ENCODE measurements at places on chromosomes 4 and X.

DNA sequence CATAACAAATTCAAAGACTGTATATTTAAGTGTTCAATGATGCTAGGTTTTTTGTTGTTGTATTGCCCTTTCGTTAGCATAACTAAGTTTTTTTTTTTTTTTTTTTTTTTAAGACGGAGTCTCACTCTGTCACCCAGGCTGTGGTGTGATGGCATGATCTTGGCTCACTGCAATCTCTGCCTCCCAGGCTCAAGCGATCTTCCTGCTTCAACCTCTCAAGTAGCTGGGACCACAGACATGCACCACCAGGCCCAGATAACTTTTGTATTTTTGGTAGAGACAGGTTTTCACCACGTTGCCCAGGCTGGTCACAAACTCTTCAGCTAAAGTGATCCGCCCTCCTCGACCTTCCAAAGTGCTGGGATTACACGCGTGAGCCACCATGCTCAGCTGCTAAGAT lies 7.0 kb downstream of the SH3BGRL start:
- no peak for DNase-seq

DNA sequence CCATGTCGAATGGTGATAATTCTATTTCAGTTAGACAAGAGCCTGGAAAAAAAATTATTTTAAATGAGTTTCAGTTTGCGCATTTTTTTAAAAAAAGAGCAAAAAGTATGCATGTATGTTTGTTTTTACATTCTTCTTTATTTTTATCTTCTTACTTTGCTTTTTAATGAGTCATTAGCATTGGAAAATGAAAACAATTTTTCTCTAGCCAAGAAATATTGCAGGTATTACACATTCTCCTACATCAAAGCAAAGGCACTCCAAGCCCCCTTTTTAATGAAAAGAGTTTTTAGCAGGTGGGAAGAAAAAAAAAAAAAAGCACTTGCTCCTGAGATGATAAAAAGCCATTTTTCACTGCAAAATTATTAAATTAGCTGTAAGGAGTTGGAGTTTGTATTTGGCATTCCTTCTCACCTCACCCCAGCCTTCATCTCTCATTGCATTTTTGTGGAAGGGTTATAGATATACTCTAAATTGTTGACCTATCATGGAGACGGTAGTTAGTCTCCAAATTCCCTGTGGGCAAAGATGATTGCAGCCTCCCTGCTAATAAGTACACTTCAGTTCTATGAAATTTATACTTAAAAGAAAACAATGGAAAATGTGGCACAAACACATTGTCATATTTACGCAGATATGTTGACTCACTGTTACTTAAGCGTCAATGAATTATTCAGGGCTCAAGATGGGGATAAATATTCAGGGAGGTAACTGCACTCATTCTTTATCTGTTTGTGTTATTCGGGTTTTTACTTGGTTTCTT lies 43.8 kb downstream of the PALLD start:
- DNase-seq = no peak

DNA sequence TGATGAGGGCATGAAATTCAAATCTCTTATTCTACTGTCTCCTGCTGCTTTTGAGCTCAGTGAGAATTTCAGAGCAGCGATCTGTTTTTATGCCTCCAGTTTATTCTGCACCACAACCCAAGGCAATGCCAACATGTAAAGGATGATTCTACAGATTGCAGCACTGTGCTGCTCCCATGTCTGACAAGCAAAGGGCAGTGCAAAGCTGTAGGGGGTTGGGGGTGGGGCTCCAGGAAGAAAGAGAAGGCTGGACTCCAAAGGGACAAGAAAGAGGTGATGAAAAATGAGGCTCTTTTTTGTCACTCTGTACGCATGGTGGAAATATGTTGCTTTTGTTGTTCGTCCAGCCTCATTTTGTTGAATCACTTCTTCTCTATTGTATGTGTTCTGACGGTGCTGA lies 254.6 kb downstream of the STIM2 start:
- no peak for DNase-seq

GRCh38 chrX:54534271-54534670 lies 4.3 kb downstream of the GNL3L start:
- no peak for DNase-seq

- DNase-seq = peak; percentile 11
These were observed 58.0 kb upstream of the FRMPD4 start for GRCh38 chrX:12080265-12080664.

DNA sequence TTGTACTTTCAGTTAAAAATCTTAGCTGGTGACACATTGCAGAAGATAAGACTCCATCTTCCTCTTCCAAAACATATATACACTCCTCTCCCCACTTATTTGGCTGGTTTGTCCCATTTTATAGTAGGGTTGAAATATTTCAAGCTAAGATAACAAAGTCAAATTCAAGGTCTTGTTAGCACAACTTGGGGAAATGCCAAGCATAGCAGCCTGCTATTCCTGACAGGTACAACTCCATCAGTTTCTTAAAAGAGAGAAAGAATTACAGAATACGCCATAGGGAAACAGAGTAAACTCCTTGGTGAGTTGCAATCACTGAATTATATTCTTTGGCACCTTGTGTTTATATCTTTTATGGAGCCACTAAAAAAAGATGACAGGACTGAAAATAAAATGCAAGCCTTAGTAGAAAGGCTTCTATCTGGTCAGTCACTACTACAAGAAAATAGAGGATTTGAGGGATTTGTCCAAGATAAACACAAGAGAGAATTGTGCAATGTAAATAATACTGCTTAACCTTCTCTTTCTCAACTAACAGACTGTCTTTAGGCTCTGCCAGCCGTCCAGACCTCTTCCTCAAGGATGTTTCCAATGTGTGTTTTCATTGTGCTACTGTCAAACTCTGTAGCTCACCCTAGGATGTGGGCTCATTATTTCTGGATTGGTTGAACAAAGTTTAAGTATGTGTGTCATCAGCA lies 170.3 kb downstream of the VEGFC start:
- DNase-seq = no peak

- no peak for DNase-seq
These were observed 83.1 kb upstream of the FTHL17 start for GRCh38 chrX:31154946-31155345.

DNA sequence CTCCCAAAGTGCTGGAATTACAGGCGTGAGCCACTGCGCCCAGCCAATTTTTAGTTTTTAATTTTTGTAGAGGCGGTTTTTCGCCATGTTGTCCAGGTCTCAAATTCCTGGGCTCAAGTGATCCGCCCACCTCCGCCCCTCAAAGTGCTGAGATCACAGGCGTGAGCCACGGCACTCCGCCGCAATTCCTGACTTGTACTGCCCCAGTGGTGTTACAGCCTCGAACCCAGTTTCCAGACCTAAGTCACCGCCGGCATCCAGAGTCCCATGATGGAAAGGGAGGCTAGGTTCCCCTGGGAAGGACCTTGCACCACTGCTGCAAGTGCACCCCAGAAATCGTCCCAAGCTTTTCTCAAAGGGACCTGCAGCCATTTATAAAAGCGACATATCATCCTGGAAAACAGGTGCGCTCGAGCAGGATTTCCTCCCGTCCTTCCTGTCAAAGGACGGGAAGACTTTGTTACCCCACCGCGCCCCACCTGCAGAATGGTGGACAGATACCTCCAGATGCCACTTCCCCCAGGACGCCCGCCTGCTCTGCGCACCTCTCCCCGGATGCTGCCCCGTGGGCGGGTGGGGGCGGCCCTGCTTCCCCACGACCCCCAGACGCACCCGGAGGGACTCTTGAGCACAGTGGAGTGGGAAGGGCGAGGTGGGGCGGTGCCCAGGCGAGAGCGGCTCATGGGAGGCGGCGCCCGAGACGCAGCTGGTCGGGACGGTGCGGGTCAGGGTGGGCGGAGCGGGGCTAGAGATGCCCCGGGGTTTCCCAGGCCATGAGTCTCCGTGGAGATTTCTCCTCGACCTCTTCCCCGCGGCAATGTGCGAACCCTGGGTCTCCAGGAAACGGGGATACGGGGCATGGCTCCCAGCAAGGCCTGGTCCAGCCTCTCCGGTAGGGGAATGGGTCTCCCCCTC lies 947 bp upstream of the RPL10 start:
- DNase-seq = peak; percentile 41

DNA sequence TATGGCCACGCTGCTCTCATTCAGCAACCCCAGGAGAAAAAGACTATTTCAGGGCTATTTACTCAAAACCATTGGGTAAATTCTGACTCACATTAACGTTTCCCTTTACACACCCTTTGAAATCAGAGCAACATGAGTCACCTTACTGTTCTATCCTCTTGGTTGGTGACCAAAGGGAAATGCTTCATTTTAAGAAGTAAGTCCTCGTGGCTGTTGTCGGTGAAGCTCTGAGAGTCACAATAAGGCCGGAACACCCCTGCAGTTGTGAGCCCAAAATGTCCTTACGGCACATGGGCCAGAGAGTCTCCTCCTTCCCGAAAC lies 56.3 kb upstream of the SPRY1 start:
- peak; percentile 43 for DNase-seq

GRCh38 chr4:150244600-150244999 lies 166.4 kb downstream of the DCLK2 start:
- DNase-seq = peak; percentile 55

DNA sequence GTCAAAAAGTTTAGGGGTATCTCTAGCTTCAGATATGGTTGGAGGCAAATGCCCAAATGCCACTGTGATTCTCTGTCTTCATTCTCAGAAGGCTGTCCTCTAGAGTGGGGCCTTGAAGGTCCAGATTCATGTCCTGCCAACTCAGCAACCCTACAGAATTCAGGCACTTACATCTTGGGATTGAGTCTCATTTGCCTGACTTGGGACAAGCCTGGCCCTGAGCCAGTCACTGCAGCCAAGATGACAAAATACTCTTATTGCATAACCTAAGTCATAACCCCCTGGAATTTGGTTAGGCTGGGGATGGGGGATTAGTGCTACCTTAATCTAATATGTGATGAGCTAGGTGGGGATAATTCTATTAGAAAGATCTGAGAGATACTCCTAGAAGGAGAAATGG lies 100.5 kb downstream of the AREG start:
- DNase-seq = peak; percentile 42

GRCh38 chrX:40383360-40383759 lies 197.4 kb upstream of the ATP6AP2 start:
- no peak for DNase-seq

DNA sequence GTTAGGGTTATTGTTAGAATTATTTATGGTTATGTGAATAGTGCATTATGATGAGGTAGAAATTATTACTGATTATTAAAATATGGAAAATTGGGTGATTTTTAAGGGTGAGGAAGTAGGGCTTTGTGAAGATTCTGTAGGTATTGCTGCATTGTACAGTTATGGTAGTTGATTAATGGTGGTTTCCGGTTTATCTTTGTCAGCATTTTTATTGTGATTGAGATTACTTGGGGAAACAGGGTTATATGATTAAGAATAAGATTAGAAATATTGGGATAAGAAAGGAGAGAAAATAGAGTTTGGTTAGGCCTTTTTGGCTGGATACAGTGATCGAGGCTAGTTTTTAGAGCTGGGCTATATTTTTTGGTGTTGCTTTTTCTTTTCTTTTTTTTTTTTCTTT lies 8.6 kb upstream of the IGBP1 start:
- no peak for DNase-seq

- DNase-seq = peak; percentile 98
These were observed 44.6 kb downstream of the FGFBP1 start for GRCh38 chr4:15893962-15894361.

DNA sequence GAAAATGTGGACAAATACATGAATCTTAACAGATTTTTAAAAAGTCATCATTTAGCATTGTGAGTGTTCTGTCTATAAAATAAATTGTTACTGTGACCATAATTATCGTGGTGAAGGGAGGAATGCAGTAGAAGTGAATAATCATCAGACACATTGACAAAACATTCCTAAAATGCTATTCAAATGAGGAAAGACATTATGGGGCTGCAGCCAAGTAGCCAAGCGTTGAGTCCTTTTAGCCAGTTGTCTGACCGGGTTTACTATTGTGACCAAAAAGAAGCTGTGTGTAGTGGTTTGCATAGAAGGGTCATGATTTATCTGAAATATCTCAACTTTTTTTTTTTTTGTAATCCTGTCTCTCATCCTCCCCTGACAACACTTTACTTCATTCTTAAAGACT lies 19.5 kb downstream of the WWC2 start:
- DNase-seq = peak; percentile 85

DNA sequence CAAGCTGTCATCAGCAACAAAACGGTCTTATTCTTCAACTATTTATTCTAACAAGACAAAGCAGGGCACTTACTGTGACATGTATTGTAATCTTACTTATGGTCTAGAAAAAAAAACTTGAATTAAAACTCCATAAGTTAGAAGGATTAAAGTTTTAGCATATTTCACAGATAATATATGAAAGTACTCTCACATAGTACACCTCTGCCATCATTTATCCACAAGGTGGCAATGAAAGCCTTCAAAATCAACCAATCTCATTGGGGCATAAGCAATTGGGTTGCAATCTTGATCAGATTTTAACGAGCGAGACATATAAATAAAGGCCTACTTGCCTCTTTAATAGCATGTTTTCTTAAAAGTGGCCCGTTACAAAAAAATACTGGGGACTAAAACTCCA lies 1382.9 kb downstream of the FAM133A start:
- DNase-seq = peak; percentile 15

DNA sequence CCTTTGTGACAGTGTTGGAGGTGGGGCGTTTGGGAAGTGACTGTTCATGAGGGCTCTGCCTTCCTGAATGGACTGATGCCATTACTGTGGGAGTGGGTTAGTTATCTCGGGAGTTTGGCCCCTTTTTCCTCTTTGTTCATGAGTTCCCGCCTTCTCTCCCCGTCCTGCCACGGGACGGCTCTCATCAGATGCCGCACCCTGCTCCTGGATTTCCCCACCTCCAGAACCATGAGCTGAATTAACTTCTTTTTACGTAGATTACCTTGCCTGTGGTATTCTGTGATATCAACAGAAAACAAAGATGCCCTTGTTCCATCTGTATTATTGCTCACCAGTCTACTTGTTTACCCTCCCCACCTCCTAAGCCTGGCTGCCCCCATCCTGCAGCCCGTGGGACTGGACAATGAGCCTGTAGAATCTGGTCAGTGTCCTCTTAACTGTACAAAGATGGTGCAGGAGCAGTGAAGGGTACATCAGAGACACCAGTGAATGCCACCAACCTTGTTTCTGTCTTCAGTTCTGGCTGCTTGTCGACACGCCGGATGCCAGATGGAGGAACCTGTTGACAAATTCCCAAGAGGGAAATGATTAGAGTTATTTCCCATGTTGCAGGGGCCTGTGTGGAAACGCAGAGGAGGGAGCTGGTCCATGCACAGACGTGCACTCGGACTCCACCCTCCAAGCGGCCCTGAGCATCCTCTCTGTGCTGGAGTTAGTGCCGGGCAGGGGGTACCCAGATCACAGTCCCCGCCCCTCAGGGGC lies 104.7 kb downstream of the ABLIM2 start:
- DNase-seq = no peak

DNA sequence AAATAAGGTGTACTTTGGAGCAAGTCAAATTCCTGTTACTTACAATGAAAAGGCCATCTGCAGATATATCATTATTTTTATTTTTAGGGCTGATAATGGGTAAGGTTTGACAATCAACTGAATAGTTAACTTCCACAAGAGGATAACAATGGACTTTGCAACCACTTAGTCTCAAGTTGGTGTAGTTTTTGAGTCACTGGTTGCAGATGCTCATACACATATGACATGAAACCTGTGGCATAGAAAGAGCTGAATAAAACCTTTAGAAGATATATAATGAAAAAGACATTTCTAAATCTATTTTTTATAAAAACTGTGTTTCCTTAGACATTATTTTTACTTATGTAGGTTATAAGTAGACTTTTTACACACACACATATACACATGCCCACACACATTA lies 2110.9 kb downstream of the PCDH7 start:
- DNase-seq = no peak

GRCh38 chr4:24763631-24764297 lies 31.6 kb upstream of the SOD3 start:
- DNase-seq = peak; percentile 65
